ENCODE measurements at places on chromosomes 7 and 10. TPM values are rescaled to one million over a fixed set of nuclear protein-coding genes. Genes with fewer than 3 reads are reported as not detected.

DNA sequence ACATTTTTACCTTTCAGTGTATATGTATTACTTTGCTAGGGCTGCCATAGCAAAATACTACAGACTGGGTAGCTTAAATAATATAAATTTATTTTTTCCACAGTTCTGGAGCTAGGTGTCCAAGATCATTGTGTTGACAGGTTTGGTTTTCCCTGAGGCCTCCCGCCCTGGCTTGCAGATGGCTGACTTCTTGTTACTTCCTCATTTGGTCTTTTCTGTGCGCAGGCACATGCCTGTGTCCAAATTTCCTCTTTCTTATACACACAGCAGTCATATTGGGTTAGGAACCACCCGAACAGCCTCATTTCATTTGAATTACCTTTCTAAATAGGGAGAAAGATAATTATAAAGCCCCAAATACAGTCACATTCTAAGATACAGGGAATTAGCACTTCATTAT, 521.6 kb upstream of the SORCS1 start:
- DNase-seq, result no peak

DNA sequence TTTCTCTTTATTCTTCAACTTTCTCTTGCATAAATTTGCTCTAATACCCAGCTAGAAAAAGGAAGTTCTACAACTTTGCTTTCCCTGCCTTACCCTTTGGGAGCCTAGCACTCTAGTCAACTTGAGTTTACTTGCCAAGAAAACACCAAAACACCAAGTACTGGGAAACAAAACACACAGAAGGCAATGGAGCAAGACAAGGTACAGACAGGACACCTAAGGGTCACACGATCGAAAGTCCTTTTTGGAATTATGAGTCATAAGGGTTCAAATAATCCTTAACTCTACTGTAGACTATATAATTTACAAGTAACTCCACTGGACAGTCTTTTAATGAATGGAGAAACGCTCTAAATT, 42.6 kb upstream of the ANAPC16 start:
- DNase-seq, result no peak

- no peak for DNase-seq
Observed at GRCh38 chr10:45199205-45199740, 116.1 kb downstream of the OR13A1 start.

- no peak for DNase-seq
Observed at GRCh38 chr7:99255463-99255862, 17.2 kb upstream of the MYH16 start.

DNA sequence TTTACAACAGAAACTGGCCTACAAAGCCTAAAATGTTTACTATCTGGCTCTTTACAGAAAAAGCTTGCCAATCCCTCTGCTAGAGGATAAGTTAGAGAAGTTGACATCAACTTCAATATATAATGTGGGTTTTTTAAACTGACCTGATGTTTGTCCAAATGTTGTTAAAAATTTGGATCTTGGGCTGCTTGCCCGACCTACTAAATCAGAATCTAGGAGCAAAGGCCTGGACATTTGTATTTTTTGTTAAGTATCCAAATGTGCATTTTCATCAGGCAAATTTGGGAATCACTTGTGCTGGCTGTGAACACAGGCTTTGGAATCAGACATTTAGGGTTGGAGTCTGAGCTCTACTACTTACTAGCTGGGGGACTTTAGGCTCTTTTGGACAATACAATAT, 252.7 kb upstream of the CSTF2T start:
- DNase-seq, result no peak

DNA sequence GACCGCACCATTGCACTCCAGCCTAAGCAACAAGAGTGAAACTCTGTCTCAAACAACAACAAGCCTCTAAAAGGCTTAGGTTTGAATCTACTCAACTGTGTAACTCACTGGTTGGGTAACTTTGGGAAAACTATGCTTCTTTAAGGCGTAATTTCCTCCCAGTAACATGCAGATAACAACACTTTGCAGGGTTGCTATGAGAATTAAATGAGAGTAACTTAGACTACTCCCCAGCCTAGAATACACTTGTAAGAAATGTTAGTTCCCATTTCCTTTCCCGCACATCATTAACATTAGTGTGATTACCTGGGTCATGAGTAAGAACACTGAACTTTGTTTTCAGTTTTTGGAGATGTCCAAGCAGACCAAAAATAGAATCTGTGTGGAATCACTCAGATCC, 5.4 kb upstream of the MYPN start:
- no peak for DNase-seq

DNA sequence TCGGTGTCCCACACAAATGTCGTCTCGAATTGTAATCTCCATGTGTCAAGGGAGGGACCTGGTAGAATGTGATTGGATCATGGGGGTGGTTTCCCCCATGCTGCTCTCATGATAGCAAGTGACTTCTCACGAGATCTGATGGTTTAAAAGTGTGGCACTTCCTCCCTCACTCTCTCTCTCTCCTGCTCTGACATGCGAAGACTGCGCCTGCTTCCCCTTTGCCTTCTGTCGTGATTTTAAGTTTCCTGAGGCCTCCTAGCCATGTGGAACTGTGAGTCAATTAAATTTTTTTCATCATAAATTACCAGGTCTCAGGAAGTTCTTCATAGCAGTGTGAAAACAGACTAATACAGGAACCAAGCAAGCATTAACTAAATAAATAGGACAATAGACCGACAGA, 229.1 kb downstream of the GFRA1 start:
- DNase-seq, result no peak

DNA sequence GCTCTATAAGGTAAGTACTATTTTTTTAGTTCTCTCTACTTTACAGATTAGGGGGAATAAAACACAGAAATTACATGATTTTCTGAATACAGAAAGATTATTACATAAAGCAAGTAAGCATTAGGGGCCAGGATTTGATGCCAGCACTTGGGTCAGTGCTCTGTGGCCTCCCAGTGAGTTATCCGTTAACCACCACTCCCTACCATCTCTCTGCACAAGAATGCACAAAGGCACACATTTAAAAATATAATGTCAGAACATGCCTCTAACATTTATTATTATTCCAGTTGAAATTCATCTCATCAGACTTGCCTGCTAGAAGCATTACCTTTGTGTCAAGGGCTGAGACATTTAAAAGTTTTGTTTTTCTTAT, 59.0 kb downstream of the MET start:
- no peak for DNase-seq

GRCh38 chr10:92916433-92916832, 68.1 kb downstream of the EXOC6 start:
- DNase-seq, result no peak

GRCh38 chr10:106919871-106920282, 244.6 kb downstream of the SORCS1 start:
- DNase-seq, result no peak

Gene CDH23
- total RNA-seq, result not detected

Gene SDK1
- total RNA-seq, result 2.3 TPM

Gene NKX1-2
- not detected for total RNA-seq
